Peyer's patch (tissue), 4 donors: ENCODE measurements at places on chromosomes 7 and 10. TPM values are rescaled to one million over a fixed set of nuclear protein-coding genes. Genes with fewer than 3 reads are reported as not detected.

GRCh38 chr10:132534391-132535064 is 3.1 kb upstream of the INPP5A start:
- H3K27ac ChIP-seq: no peak overlapping the region
- no peak for DNase-seq
- H3K4me3 ChIP-seq: no peak overlapping the region

STEAP1 gene
- total RNA-seq: 2.9 TPM

DNA sequence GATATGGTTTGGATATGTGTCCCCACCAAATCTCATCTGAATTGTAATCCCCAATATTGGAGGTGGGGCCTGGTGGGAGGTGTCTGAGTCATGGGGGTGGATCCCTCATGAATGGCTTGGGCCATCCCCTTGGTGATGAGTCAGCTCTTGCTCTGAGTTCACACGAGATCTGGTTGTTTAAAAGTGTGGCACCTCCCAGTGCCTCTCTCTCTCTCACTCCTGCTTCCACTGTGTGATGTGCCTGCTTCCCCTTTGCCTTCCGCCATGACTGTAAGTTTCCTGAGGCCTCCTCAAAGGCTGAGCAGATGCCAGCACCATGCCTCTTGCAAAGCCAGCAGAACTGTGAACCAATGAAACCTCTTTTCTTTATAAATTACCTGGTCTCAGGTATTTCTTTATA is 4.8 kb upstream of the GCK start:
- no peak overlapping the region for H3K4me3 ChIP-seq
- H3K27me3 ChIP-seq: no peaks in the 10 kb centered on the region
- H3K4me1 ChIP-seq: no peaks in the 10 kb centered on the region
- no peaks in the 10 kb centered on the region for H3K36me3 ChIP-seq

ZNF775 gene
- 2.3 TPM for total RNA-seq

- no peak overlapping the region for H3K27ac ChIP-seq
- H3K4me3 ChIP-seq: no peak overlapping the region
- no peak for DNase-seq
- no peaks in the 10 kb centered on the region for H3K36me3 ChIP-seq
- no peaks in the 10 kb centered on the region for H3K27me3 ChIP-seq
These were observed 22.2 kb downstream of the MPP7 start for GRCh38 chr10:28280652-28281051.

ADK gene
- 12.9 TPM for total RNA-seq

DNA sequence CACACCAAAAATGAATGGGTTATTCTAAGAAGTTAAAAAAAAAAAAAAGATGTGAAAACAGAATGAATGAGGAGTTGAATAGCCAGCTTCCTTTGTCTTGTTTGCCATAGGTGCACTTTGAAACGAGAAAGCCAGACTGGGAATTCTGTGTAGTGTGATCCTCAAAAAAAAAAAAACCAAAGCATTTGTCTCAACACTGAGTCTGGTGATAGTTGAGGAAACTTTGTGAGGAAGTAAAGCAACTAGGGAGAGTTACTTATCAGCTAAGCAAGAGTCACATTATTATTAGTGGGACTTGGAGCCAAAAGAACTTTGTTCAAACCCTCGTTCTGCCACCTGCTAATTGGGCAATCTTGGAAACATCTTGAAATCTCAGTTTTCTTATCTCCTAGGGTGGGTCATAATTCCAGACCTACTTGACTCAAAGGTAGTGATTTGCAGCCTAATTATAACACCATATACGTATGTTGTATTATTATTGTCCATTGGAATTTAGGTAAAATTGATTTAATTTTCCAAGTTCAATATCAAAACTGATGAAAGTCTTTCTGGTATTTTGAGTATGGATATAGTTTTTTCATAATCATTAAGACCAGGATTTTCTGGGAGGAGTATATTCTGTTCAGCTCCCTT is 99.8 kb upstream of the GJD4 start:
- peak overlapping the region; percentile 42 for H3K27ac ChIP-seq
- no peaks in the 10 kb centered on the region for H3K27me3 ChIP-seq
- H3K4me1 ChIP-seq: no peaks in the 10 kb centered on the region
- no peaks in the 10 kb centered on the region for H3K36me3 ChIP-seq

FGF8 gene
- not detected for total RNA-seq

GRCh38 chr7:138162236-138162635 is 86.0 kb downstream of the AKR1D1 start:
- DNase-seq: no peak
- H3K4me3 ChIP-seq: no peak overlapping the region
- no peak overlapping the region for H3K27ac ChIP-seq
- no peaks in the 10 kb centered on the region for H3K4me1 ChIP-seq
- H3K36me3 ChIP-seq: no peaks in the 10 kb centered on the region

DNA sequence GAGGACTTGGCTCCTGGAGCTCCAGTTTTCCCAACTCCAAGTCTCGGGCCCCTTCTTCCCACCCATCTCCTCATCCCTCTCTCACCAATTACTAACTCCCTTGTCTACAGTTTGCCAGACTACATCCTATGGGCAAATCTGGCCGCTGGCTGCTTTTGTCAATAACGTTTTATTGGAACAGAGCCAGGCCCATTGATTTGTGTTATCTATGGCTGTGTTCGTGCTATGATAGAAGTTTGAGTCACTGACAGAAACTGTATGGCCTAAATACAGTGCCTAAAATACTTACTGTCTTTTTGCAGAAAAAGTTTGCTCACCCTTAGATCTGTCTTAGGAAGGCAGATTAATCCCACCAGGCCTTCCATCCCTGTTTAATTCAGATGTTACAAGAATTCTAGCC is 71.3 kb downstream of the PIP4K2A start:
- H3K4me3 ChIP-seq: no peak overlapping the region
- peak overlapping the region; percentile 59 for H3K27ac ChIP-seq
- no peaks in the 10 kb centered on the region for H3K27me3 ChIP-seq
- H3K4me1 ChIP-seq: peaks cover 19% of the 10 kb centered on the region
- H3K36me3 ChIP-seq: no peaks in the 10 kb centered on the region

HEPACAM2 gene
- total RNA-seq: 19.0 TPM

GRCh38 chr10:129308953-129309564 is 158.0 kb upstream of the MGMT start:
- H3K27me3 ChIP-seq: no peaks in the 10 kb centered on the region
- H3K27ac ChIP-seq: no peak overlapping the region
- no peak overlapping the region for H3K4me3 ChIP-seq
- DNase-seq: no peak
- no peaks in the 10 kb centered on the region for H3K36me3 ChIP-seq

GRCh38 chr10:127444155-127444554 is 105.0 kb upstream of the NPS start:
- DNase-seq: no peak
- no peaks in the 10 kb centered on the region for H3K27me3 ChIP-seq
- H3K4me3 ChIP-seq: no peak overlapping the region
- no peaks in the 10 kb centered on the region for H3K36me3 ChIP-seq

- H3K4me1 ChIP-seq: no peaks in the 10 kb centered on the region
- no peak overlapping the region for H3K4me3 ChIP-seq
- no peaks in the 10 kb centered on the region for H3K36me3 ChIP-seq
These were observed 84.6 kb upstream of the NAMPT start for GRCh38 chr7:106369352-106369751.

CC2D2B gene
- 1.1 TPM for total RNA-seq

- H3K27ac ChIP-seq: no peak overlapping the region
- DNase-seq: no peak
- no peaks in the 10 kb centered on the region for H3K27me3 ChIP-seq
- H3K4me3 ChIP-seq: no peak overlapping the region
- H3K36me3 ChIP-seq: no peaks in the 10 kb centered on the region
These were observed 121.5 kb upstream of the ZNF438 start for GRCh38 chr10:31153161-31153560.

DNA sequence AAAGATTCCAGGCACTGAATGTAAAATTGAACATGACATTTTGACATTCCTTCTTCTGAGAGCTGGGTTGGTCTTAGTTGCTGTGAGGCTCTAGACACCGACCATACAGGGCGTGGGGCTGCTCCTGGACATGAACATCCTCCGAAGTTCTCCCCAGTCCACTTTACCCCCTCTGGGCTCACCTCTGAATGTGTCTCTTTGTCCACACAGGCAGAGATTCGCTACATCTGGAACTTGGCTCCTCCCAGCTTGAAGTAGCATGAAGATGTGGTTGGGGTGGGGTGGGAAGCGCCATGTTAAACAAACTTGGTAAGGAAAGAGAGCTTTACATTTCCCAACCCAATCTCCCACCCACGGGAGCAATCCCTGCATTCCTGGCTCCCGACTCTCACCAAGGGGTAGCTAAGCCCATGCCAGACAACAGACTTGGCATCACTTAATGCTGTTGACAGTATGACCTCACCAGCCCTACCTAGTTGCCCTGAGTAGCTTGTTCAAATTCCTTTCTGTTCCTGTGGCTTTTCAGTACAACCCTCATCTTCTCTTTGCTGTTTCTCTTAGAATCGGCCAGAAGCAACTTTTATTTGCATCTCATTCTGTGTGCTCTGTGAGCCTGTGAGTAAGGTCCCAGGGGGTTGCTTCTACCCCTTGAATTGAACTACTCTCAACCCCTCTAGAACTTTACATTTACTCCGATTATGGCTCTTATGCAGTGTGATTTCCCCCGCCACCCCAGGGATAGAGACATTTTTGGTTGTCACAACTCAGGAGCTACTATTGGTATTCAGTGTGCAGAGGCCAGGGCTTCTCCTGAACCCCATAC is 211.4 kb downstream of the SEC23IP start:
- H3K4me1 ChIP-seq: no peaks in the 10 kb centered on the region
- DNase-seq: no peak
- no peak overlapping the region for H3K27ac ChIP-seq
